ENCODE measurements at places on chromosomes 6 and 20. TPM values are rescaled to one million over a fixed set of nuclear protein-coding genes. Genes with fewer than 3 reads are reported as not detected.

Gene EPPIN
- total RNA-seq: not detected

Gene ARFGEF3
- total RNA-seq: 0.08 TPM

Gene DLK2
- 1.8 TPM for total RNA-seq

Gene ANGPT4
- total RNA-seq: not detected

Gene WDR27
- 10.1 TPM for total RNA-seq

Gene ITPR3
- total RNA-seq: 6.9 TPM

Gene SHLD1
- total RNA-seq: 2.7 TPM
